T-helper 2 cell (primary cell): ENCODE measurements at places on chromosomes 6 and 20.

DNA sequence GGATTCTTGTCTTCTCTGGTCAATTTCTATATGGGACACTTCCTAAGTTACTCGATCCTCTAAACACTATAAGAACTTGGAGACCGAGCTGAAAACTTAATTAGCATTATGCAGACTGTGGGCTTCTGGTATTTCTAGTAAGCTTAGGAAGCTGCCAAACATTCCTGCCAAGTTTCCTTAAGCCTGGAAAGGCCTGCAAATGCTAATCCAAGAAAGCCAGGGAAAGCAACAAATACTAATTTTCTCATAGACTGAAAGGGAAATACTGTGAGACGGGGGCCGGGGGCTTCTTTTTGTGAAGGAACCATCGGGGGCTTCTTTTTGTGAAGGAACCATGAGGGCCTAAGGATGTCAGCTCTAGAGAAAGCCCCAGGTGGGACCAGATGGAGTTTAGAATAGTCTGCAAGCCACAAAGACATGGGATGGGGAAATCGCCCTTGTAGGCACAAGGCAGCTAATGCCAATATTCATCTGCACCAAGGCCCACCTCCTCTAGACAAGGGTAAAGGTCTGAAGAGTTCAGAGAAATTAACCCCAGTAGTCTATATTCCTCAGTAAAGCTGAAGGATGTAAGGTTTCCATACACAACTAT lies 332.4 kb upstream of the PRDM1 start:
- no peak for DNase-seq

- no peak for DNase-seq
Observed at GRCh38 chr20:62555642-62556420, 80.0 kb upstream of the GATA5 start.

DNA sequence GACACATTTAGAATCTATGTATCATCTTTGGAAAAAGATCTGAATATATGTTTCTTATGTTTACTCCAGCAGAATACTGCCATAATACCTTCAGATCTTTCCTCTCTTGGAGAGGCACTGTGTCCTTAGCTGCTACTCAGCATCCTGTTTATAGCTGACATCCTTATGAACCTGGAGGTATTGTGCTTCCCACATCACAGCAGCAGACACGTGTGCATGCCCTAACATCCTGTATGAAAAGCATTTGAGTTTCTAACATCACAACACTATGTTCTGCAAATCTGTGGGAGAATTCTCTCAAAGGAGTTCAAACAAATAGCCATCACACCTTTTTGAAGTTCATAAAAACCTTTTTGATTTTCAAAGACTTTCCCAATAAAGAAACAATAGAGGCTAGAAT lies 216.0 kb downstream of the GJA1 start:
- DNase-seq = no peak

- no peak for DNase-seq
Observed at GRCh38 chr6:5531853-5532375, 270.6 kb downstream of the FARS2 start.

DNA sequence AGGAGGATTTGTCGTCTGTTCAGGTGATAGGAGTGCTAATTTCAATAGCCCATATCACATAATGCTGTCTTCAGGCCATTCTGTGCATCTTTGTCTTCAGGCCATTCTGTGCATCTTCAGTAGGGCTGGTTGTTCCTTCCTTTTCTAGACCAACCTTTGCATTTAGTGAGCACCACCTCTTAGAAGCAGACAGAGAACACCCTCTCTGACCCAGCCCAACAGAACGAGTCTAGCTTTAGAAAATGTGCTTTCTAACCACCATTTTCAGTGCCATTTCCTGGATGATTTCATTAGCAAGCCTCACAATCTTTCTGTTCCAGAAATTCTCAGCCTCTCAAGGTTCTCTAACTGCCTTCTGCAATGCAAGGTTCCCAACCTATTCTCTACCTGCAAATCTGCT lies 215.3 kb upstream of the KCNQ5 start:
- DNase-seq = no peak

DNA sequence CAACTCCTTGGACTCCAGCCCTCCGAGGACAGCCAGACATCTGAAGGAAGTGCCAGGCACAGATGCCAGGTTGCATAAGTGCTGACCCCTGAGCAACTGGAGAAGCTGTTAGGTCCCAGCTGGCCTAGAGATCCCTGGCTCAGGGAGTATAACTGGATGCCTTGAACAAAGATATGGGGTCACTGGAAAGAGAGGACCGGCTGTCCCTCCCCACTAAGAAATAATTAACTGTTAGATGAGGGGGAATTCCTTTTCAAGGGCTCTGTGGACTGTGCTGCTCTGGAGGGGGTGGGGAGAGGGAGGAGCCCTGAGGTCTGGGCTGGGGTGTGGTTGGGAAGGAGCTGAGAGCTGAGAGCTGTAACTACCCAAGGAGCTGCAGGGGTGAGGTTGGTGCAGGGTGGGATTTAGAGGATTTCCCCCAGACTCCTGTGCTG lies 39.6 kb downstream of the HLA-F start:
- DNase-seq = no peak
